GM04503 (cell line): ENCODE measurements at places on chromosomes 2 and 18.

- DNase-seq: no peak
Observed at GRCh38 chr18:22169889-22170420, 566 bp downstream of the GATA6 start.

- no peak for DNase-seq
Observed at GRCh38 chr2:8193146-8193545, 488.7 kb upstream of the ID2 start.

- no peak for DNase-seq
Observed at GRCh38 chr18:59691996-59692395, 5.2 kb downstream of the CCBE1 start.

GRCh38 chr2:167681234-167682015, 566.0 kb downstream of the STK39 start:
- no peak for DNase-seq

- DNase-seq: no peak
Observed at GRCh38 chr2:207039225-207039624, 99.9 kb downstream of the CPO start.

GRCh38 chr2:231190531-231191197, 7.8 kb upstream of the ARMC9 start:
- DNase-seq: no peak

DNA sequence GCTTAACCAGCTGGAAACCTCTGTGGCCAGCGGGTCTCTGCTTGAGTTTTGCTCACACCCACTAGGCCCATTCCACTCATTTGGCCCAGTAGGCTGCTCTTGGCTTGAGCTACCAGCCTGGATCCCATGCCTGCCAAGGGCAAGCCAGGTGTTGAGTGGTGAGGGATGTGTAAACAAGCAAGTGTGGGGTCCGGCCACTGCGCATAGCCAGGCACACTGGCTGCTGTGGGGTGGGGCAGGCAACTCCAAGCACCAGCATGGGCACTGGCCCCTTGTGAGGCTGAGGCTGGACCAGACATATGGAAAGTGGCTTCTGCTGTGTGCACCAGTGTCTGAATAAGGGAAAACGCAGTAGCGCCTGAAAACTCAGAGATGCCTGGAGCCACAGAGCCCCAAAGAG, 732.7 kb downstream of the NR4A2 start:
- no peak for DNase-seq

GRCh38 chr18:49017813-49018553, 67.2 kb upstream of the SMAD7 start:
- no peak for DNase-seq

DNA sequence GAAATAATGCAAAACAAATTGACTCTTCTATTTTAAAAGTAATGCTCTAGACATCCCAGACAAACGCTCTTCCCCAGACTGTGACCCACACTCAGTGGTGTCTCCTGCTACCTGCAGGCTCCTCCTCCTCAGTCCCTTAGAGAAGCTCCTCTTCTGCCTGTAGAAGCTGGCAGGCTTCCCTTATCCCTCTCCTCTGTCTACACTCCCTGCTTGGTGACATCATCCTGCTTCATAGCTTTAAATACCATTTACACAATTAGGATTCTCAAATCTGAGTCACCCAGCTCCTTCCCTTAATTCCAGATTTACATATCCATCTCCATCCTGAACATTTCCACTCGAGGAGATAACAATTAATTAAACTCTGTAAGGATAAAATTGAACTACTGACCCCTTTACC, 167.9 kb downstream of the FBXO15 start:
- DNase-seq: no peak

DNA sequence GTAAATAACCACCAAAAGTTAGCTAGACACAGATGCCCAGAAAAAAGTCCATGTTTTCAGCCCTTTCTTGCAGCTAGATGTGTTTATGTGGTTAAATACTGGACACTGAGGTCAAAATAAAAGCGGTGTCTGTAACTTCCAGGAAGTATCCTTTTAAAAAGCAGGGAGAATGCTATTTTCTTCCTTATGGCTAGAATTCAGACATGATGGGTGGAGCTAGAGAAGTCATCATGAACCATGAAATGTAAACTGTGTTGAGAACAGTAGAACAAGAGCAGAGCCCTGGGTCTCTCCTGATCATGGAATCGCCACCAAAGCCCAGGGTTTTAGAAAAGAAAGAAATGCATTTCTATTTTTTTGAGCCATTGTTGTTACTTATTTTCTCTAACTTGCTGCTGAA, 41.3 kb upstream of the GALNT3 start:
- no peak for DNase-seq
